ENCODE measurements at places on chromosomes 4 and X. TPM values are rescaled to one million over a fixed set of nuclear protein-coding genes. Genes with fewer than 3 reads are reported as not detected.

DNA sequence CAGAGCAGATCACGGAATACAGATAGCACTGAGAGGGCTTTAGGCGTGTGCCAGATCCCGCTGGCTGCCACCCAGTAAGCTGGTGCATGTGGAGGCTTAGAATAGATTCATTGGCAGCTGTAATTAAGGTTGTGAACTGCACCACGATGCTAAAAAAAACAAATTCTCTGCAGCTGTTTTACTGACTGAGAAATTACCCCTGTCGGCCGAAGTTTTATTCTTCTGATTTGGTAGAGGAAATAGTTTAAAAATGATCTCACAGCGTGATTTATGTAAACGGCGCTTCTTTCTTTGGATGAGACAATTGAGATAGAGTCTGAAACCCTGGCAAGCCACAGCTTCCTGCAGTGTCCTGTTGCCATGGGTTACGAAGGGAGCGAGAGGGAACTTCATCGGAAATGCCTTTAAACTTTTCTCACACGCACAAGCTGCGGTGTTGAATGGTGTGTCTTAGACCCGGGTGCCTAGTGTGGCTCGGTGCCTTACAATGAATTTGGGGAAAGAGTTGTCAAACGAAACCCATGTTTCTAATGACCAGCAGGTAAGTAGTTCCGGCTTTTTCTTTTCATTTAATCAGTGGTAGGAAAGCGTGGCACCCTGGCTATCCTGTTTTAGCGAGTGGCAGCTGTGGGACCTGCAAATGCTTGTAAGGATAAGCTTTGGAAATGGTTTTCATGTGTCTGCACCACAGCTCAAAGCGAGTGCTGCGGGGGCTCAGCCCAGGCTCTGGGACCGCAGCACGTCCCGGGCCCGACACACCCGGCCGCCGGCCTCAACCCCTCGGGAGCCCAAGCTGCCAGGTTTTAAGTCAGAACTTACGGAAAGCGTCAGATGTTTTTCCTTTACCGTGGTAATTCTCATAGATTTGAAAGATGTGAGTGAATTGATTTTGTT is 71.7 kb upstream of the HGFAC start:
- DNase-seq = no peak
- peaks cover 43% of the 10 kb centered on the region for H3K4me1 ChIP-seq
- H3K4me3 ChIP-seq = no peak overlapping the region
- H3K27ac ChIP-seq = no peak overlapping the region

- H3K27me3 ChIP-seq = no peaks in the 10 kb centered on the region
- H3K36me3 ChIP-seq = no peaks in the 10 kb centered on the region
- no peak for DNase-seq
- no peaks in the 10 kb centered on the region for H3K4me1 ChIP-seq
- H3K27ac ChIP-seq = no peak overlapping the region
- no peak overlapping the region for H3K4me3 ChIP-seq
Observed at GRCh38 chrX:7948483-7948882, 21.3 kb upstream of the PNPLA4 start.

DNA sequence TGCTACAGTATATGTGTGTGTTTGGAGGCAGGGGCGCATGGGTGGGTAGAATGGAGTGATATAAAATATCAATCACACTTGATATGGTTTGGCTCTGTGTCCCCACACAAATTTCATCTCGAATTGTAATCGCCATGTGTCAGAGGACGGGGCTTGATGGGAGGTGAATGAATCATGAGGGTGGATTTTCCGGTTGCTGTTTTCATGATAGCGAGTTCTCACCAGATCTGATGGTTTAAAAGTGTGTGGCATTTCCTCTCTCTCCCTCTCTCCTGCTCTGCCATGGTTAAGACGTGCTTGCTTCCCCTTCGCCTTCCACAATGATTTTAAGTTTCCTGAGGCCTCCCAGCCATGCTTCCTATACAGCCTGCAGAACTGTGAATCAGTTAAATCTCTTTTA is 14.8 kb downstream of the SOWAHB start:
- H3K27me3 ChIP-seq = peaks cover 2% of the 10 kb centered on the region
- no peak overlapping the region for H3K27ac ChIP-seq
- H3K36me3 ChIP-seq = no peaks in the 10 kb centered on the region

DNA sequence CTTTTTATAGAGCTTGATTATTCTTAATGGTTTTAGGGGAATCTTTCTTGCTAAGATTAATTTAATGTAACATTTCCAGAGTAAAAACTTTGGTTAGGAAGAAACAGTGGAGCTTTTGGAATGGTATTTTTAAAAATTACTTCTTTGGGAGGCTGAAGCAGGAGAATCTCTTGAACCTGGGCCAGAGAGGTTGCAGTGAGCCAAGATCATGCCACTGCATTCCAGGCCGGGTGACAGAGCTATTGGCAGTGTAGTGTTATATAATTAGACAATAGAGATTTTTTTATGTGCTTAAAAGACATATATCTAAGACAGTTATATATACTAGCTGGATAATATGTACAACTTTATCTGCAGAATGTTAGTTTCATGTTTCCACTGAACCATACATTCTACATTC is 585.6 kb downstream of the ADGRL3 start:
- no peak overlapping the region for H3K27ac ChIP-seq
- no peak for DNase-seq
- no peak overlapping the region for H3K4me3 ChIP-seq
- H3K4me1 ChIP-seq = no peaks in the 10 kb centered on the region

Gene TRMT10A
- polyA plus RNA-seq = 9.0 TPM

GRCh38 chr4:1048773-1049590 is 37.6 kb downstream of the FGFRL1 start:
- H3K4me3 ChIP-seq = no peak overlapping the region
- peaks cover 59% of the 10 kb centered on the region for H3K27me3 ChIP-seq
- no peak for DNase-seq
- H3K27ac ChIP-seq = no peak overlapping the region
- H3K36me3 ChIP-seq = no peaks in the 10 kb centered on the region

- H3K4me1 ChIP-seq = peaks cover 6% of the 10 kb centered on the region
- no peak for DNase-seq
Observed at GRCh38 chr4:110170861-110171260, 27.6 kb downstream of the ELOVL6 start.

- H3K36me3 ChIP-seq = no peaks in the 10 kb centered on the region
- DNase-seq = no peak
- H3K27ac ChIP-seq = no peak overlapping the region
- H3K4me1 ChIP-seq = no peaks in the 10 kb centered on the region
- no peak overlapping the region for H3K4me3 ChIP-seq
- H3K27me3 ChIP-seq = no peaks in the 10 kb centered on the region
Observed at GRCh38 chr4:109592367-109592766, 32.3 kb downstream of the MCUB start.

DNA sequence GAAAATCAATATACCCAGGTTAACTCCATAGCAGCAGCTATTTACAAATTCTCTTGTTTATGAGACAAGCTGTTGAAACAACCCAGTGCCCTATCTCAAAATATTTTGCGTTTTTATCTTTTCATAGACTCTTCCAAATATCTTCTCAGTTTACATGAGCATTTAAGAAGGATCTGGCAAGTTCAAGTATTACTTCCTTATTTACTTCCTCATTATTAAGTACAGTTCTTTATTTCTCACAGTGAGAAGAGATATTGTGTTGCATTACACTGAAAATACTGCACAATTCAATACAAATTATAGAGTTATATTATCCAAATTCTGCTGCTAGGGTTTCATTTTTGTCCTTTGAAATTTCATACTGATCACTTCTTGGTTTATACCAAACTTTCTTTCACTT is 43.6 kb upstream of the UCP1 start:
- H3K27me3 ChIP-seq = peaks cover 1% of the 10 kb centered on the region
- H3K36me3 ChIP-seq = no peaks in the 10 kb centered on the region
- H3K27ac ChIP-seq = no peak overlapping the region
- H3K4me1 ChIP-seq = no peaks in the 10 kb centered on the region

DNA sequence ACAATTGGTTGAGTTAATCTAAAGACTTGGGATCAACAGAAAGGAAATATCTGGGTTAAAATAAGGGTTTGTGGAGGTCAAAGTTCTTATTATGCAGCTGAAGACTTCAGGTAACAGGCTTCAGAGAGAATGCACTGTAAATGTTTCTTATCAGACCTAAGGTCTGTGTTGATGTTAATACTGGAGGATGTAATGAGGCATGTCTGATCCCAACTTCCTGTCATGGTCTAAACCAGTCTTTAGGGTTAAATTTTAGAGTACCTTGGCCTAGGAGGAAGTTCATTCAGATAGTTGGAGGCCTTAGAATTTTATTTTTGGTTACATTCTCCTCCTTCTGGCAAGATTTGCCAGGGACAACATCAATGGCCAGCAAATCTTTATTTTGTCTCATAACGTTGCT is 72.1 kb upstream of the GC start:
- peaks cover 24% of the 10 kb centered on the region for H3K4me1 ChIP-seq
- peak; percentile 33 for DNase-seq
- H3K36me3 ChIP-seq = no peaks in the 10 kb centered on the region
- no peak overlapping the region for H3K4me3 ChIP-seq
- no peaks in the 10 kb centered on the region for H3K27me3 ChIP-seq

- no peaks in the 10 kb centered on the region for H3K36me3 ChIP-seq
- H3K4me1 ChIP-seq = no peaks in the 10 kb centered on the region
- DNase-seq = no peak
- no peak overlapping the region for H3K4me3 ChIP-seq
- no peak overlapping the region for H3K27ac ChIP-seq
Observed at GRCh38 chr4:90226734-90227133, 99.5 kb downstream of the CCSER1 start.

Gene CCNG2
- polyA plus RNA-seq = 1.3 TPM

DNA sequence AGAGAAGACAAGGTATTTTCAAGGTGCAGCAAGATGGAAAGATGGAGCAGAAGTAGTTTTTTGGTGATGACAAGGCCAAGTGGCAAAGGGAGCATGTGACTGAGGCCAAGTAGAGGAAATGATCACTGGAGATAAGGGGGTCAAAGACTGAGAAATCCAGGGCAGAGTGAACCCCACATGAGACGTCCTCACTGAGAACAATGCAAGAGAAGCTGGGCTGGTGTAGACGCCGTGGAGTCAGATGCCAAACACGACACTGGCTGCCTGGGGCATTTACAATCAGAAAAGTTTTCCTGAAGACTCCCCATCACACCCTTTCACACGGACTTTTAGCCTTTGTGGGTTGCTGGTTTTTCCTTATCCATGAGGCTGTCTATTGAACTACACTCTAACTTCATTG is 69.3 kb downstream of the FAM184B start:
- DNase-seq = no peak
- peaks cover 42% of the 10 kb centered on the region for H3K27me3 ChIP-seq
- H3K36me3 ChIP-seq = no peaks in the 10 kb centered on the region
- H3K4me3 ChIP-seq = no peak overlapping the region
- H3K27ac ChIP-seq = no peak overlapping the region

Gene CHRNA9
- not detected for polyA plus RNA-seq

DNA sequence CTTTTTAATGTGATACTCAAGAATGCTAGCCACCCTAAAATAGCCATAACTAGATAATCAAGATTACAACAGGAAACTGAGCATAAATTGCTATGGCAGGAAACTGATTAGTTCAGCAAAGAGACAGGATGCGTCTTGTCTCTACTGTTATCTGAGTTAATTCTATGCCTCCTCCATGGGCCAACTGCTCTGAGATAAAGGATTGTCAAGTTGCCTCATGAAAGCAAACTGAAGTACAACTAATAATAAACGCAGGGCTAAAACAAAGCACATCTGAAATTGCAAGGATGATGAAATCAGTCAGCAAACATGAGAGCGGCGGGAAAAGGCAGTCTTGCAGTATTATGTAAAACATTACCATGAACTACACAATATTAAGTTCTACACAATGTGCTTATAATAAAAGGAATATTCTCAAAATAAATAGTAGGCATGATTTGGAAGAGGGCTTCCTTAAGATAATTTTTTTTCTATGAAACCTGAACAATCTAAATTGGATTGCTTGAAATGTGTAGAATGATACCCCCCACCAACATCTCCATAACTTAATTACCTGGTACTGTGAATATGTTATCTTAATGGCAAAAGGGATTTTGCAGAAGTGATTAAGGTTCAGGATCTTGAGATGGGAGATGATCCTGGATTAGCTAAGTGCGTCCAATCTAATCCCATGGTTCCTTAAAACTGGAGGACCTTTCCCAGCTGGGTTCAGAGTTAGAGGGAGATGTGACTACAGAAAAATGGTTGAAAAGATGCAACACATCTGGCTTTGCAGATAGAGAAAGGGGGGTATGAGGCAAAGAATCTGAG is 65.9 kb downstream of the ANTXR2 start:
- H3K4me1 ChIP-seq = peaks cover 39% of the 10 kb centered on the region
- H3K36me3 ChIP-seq = peaks cover 44% of the 10 kb centered on the region
- no peak for DNase-seq
- H3K27ac ChIP-seq = peak overlapping the region; percentile 92

DNA sequence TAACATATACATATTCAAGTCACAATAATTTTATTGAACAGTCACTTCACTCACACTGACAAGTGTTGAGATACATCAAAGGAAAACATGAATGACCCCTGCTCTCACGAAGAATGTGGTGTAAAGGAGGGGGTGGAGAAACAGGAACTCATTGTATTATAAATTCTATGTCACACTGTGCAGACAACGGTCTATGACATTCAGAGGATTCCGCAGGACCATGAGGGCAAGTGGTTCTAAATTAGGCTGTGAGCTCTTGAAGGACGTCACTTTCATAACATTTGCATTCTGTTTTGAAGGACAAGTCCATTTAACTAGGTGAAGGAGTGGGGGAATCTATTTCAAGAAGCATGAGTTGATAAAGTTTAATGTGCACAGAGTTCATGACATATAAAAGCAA is 415.2 kb upstream of the HS3ST1 start:
- no peak overlapping the region for H3K4me3 ChIP-seq
- no peaks in the 10 kb centered on the region for H3K27me3 ChIP-seq
- no peaks in the 10 kb centered on the region for H3K4me1 ChIP-seq
- DNase-seq = no peak

DNA sequence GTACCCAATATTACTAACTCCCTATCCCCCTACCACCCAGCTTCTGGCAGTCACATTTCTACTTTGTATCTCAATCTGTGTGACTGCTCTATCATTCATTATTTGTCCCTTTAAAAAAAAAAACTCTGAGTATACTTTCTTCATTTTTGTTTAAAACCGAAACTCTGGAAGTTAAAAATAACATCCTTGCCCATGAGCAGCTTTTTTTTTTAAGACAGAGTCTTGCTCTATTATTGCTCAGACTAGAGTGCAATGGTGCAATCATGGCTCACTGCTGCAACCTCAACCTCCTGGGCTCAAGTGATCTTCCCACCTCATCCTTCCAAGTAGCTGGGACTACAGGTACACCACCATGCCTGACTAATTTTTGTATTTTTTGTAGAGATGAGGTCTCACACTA is 15.8 kb downstream of the UBE2K start:
- H3K36me3 ChIP-seq = peaks cover 44% of the 10 kb centered on the region
- no peak overlapping the region for H3K27ac ChIP-seq
- DNase-seq = no peak

GRCh38 chrX:131792356-131792749 is 230.7 kb upstream of the STK26 start:
- H3K4me3 ChIP-seq = no peak overlapping the region
- H3K27me3 ChIP-seq = no peaks in the 10 kb centered on the region
- DNase-seq = no peak
- H3K27ac ChIP-seq = no peak overlapping the region

Gene KLB
- polyA plus RNA-seq = not detected

DNA sequence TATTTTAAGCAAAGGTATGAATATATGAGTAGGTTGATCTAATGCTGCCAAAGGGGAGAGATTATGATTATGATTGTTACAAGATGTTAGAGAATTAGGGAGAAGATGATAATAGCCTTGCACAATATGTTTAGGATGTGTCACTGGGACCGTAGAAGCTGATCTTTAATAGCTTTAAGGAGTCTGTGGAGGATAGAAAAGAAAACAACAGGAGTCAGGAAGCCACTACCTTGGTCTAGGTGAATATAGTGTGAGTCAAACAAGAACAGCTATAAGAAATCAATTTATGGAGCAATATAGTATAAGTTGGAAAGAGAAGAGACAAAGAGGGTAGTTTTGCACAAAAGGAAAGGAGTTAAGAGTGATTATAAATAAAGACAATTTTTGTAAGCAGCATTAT is 232.7 kb downstream of the FSTL5 start:
- no peak for DNase-seq
- H3K36me3 ChIP-seq = no peaks in the 10 kb centered on the region
- no peak overlapping the region for H3K27ac ChIP-seq
